ENCODE measurements at places on chromosomes 2 and 18.

DNA sequence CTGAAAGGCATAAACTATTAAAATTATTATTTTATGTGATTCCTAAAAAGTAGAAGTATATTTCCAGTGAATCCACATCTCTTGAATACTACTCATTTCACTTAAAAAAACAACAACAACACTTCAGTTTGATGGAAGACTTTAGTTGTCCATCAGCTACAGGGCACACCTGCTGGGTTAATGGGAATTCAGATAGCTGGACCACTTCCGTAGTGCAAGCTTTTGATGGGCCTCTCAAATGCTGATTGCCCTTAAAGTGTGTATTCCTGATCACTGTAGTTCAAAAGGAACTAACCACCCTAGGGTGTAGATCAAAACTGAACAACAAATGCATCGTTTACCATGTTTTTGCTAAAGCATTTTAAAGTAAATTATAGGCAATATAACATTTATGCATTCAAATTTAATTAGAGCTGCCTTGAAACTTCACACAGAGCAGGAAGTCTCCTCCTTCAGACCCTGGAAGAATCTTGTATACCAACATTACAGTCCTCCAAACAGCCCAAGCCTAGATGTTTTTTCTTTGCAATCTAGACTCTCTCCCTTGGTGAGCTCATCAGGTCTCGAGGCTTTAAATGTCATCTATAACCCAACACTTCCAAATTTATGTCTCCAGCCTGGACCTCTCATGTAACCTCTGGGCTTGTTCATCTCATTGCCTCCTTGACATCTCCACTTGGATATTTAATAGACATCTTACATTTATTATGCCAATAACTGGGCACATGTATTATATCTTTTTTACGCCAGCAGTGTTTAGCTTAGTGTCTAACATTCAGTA is 510.1 kb upstream of the SLC39A10 start:
- DNase-seq: no peak

DNA sequence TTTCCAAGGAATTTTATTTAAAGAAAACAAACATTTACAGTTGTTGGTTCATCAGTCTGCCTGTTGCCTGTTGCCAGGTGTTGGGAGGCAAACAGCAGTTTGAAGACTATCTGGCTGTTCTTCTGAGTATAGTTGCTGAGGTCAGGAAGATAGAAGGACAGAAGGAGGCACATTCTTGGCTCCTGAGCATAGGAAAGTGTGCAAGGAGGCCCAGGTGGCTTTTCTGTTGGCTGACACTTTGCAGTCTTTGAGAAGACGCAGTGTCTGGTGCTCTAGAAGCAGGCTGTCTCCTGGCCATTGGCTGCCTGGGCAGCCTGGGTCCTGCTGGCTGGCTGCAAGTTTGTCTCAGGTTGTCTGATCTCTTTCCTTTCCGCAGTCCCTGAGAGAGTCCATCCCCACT is 36.4 kb downstream of the TMEM17 start:
- DNase-seq: no peak

DNA sequence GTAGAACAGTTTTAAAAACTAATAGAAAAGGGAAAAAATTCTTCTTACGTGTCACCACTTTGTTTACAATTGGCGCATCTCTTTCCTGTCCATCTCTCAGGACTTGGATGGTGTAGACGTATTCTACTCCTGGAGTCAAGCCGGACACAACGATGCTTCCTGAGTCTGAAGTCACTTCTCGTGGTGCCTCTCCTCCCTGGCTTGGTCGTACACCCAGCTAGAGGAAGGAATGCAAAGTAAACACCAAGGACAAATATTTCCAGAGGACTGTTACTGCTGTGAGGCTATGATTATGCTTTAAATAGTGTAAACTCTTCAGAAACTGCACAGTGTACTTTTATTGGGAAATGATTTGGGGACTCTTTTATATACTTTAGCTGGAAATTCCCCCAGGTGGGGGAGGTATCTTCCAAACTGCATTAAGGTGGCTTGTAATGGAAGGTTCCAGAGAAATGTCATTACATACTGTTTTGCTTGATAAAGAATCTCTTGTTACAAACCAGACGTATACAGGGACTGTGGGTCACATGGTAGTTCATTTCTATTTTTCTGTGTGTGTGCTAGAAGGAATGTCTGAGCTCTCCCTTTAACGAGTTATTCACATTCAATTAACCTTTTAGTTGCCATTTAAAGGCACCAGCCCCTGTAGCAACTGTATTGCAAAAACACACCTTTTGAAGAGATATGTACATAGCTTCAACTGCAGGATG is 38.1 kb downstream of the FN1 start:
- DNase-seq: no peak

DNA sequence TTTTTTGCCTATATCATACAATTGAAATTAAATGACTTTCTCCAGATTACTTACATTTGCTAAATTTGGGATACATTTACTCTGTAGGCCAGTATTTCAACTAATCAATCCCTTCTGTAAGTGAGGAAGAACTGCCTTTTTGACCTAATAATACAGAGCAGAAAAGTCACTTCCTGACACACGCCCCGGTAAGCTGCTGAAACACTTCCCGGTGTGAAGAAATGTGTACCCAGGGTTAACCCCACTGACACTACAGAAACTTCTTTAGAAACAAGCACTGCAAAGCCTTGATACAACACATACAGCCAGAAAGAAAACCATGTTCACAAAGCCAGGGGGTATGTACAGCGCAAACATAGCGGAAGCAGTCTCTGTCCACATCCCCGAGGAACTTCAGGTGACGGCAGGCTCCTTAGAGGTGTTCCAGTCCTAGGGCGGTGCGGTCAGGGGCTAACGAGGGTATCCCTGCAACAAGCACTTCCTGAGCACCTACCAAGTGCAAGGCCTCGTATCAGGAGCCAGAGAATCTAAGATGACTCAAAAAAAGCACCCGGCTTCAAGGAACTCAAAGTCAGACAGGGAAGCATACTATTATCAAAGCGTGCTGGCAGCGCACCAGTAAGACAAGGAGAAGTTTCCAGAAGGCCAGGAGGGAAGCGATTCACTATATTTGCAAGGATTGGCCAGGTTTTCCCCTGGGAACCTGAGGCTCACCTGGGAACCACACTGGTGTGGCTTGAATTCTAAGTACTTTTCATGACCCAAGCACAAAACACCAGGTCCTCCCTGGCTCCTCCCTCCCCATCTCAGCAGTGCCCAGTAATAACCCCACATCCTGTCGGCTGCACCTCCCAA is 46.6 kb downstream of the ZNF516 start:
- DNase-seq: no peak

DNA sequence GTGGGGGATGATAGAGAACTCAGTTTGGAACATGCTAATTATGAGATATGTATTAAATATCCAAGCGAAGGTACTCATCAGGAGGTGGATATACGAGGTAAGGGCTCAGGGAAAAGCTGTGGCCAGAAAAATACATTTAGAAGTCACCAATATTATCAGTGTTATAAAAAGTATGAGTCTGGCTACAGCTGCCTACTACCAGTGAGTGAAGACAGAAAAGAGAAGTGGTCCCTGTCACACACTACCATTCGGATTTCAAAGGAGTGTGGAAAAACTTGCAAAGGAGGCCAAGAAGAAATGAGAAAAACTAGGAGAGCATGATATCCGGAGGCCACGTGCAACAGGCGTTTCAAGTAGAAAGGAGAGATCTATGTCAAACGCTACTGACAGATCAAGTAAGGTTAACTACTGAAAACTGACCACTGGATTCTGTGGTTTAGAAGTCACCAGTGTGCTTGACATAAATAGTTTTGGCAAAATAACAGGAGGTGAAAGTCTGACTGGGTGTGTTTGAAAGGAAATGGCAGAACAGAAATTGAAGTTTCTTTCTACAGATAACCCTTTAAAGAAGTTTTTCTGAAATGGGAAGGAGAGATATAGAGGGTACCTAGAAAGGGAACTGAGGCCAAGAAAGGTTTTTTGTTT is 118.7 kb upstream of the DNMT3A start:
- no peak for DNase-seq

GRCh38 chr2:128633501-128633900 is 314.8 kb upstream of the HS6ST1 start:
- peak; percentile 83 for DNase-seq

- DNase-seq: no peak
Measured at GRCh38 chr2:231360881-231361371, 34.6 kb upstream of the B3GNT7 start.

GRCh38 chr2:222483513-222484039 is 59.2 kb downstream of the SGPP2 start:
- DNase-seq: no peak

GRCh38 chr2:43405829-43406228 is 179.4 kb upstream of the ZFP36L2 start:
- no peak for DNase-seq

GRCh38 chr18:2994603-2995432 is 18.1 kb downstream of the LPIN2 start:
- no peak for DNase-seq

DNA sequence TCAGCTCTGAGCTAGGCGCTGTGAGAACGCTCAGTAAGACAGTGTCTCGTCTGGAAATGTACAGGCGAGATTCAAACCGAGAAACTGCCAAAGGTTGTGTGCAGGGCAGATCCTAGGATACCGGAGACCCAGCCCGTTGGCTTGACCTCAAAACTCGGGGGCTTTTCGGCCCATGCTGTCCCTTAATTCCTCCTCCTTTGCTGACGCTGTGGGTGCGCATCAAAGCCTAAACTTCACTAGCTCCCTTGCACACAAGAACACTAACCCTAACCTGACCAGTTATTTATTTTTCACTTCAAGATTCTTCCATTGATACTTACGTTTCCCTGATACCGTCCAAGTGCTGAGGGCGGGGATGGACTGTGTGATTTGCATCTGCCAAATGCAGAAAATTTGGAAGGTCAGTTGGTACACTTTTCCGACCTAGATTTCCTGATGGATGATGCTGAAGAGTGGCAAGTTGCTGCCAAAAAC is 1.0 kb upstream of the AAK1 start:
- DNase-seq: no peak

- no peak for DNase-seq
Measured at GRCh38 chr2:199975273-199975895, 20.0 kb downstream of the MAIP1 start.

GRCh38 chr2:127590386-127591190 is 55.1 kb downstream of the MYO7B start:
- no peak for DNase-seq

- no peak for DNase-seq
Measured at GRCh38 chr18:67916097-67916496, 399.6 kb upstream of the DSEL start.

DNA sequence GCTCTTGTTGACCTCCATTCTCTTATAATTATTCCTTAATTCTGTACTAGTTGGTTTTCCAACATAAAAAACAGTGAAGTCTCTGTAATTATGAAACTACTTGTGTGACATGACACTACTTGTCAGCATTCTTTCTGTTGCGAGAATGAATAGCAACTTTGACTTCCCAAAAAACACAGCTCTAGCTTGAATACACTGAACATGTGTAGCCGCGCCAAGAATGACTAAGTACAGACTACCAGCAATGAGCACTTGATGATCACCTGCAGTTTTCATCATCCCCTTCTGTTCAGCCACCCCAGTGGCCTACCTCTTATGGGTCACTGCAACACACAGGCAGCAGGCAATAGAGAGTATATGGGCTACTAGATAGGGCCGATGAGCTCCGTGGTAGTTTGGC is 229.3 kb downstream of the TGIF1 start:
- no peak for DNase-seq

DNA sequence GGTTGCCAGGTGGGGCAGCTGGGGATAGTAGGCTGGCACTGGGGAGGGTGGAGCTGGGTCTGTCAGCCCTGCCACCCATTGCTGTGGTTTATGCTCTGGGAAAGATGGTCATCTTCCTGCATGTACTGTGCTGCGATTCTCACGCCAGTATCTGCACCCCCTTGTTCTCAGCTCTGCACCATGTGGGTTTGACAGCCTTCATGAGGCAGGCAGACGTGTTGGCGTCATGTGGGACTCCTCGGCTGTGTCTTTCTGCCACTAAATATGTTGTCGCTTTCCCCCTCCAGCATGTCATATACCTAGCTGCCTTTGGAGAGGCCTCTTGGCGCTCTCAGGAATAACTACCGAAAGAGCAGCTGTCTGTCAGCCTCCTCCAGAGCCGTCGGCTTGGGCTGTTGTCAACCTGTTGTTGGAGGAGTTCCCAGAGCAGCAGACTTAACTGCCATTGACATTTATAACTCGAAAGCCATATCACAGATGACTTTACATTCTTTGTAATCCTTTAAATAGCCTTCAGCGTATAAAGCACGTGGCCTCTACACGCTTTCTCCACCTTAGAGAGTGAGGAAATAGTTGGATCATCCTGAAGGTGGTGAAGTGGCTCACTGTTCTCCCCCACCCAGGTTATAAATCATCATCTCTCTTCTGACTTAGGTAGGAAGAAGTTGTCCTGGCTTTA is 80.4 kb upstream of the MGAT5 start:
- DNase-seq: no peak

GRCh38 chr2:200888704-200889625 is at the start of the genes NIF3L1 and PPIL3:
TSS of gene NIF3L1 (plus strand) at chr2:200889371. CDS start at chr2:200891944, 2,573 bp downstream.
TSS of gene PPIL3 (minus strand) at chr2:200889077. CDS start at chr2:200887615, 1,462 bp downstream.
- DNase-seq: peak; percentile 94
